PC-9 (cell line): ENCODE measurements at places on chromosomes 3 and 15. TPM values are rescaled to one million over a fixed set of nuclear protein-coding genes. Genes with fewer than 3 reads are reported as not detected.
A peak's percentile ranks its signal among the peaks of the same experiment; 100 is the strongest.

Gene SPATA12
- 0.43 and 0.57 TPM in 2 replicates for total RNA-seq

GRCh38 chr3:60729056-60729455, 522.2 kb downstream of the FHIT start:
- H3K27ac ChIP-seq: no peak overlapping the region
- H3K4me1 ChIP-seq: no peaks in the 10 kb centered on the region
- H3K36me3 ChIP-seq: no peaks in the 10 kb centered on the region
- H3K4me3 ChIP-seq: no peak overlapping the region
- no peaks in the 10 kb centered on the region for H3K27me3 ChIP-seq

Gene PIGZ
- total RNA-seq: 2.1 and 5.6 TPM in 2 replicates

GRCh38 chr3:169404520-169404890, 259.0 kb downstream of the MECOM start:
- no peaks in the 10 kb centered on the region for H3K27me3 ChIP-seq
- H3K4me1 ChIP-seq: no peaks in the 10 kb centered on the region
- no peaks in the 10 kb centered on the region for H3K36me3 ChIP-seq
- H3K27ac ChIP-seq: no peak overlapping the region

GRCh38 chr15:66004618-66005262, 135.4 kb downstream of the RAB11A start:
- peaks cover 5% of the 10 kb centered on the region; the same call in 1 of the 2 replicates for H3K27me3 ChIP-seq
- no peak overlapping the region for H3K27ac ChIP-seq
- H3K36me3 ChIP-seq: no peaks in the 10 kb centered on the region
- no peak overlapping the region for H3K4me3 ChIP-seq
- no peak for DNase-seq

- H3K4me3 ChIP-seq: no peak overlapping the region
- no peak overlapping the region for H3K27ac ChIP-seq
- no peaks in the 10 kb centered on the region for H3K36me3 ChIP-seq
- no peak for DNase-seq
Measured at GRCh38 chr15:76032046-76032445, 19.8 kb upstream of the NRG4 start.

Gene PPP4R2
- total RNA-seq: 63.2 and 97.4 TPM in 2 replicates

GRCh38 chr3:72444656-72445223, 403.5 kb downstream of the SHQ1 start:
- no peaks in the 10 kb centered on the region for H3K27me3 ChIP-seq
- peak overlapping the region; percentile 66; the same call in 1 of the 2 replicates for H3K4me3 ChIP-seq
- no peaks in the 10 kb centered on the region for H3K36me3 ChIP-seq
- H3K27ac ChIP-seq: no peak overlapping the region
- DNase-seq: no peak
